ENCODE measurements at places on chromosomes 4 and X.

- no peak for DNase-seq
Measured at GRCh38 chr4:99886146-99886545, 8.1 kb downstream of the LAMTOR3 start.

DNA sequence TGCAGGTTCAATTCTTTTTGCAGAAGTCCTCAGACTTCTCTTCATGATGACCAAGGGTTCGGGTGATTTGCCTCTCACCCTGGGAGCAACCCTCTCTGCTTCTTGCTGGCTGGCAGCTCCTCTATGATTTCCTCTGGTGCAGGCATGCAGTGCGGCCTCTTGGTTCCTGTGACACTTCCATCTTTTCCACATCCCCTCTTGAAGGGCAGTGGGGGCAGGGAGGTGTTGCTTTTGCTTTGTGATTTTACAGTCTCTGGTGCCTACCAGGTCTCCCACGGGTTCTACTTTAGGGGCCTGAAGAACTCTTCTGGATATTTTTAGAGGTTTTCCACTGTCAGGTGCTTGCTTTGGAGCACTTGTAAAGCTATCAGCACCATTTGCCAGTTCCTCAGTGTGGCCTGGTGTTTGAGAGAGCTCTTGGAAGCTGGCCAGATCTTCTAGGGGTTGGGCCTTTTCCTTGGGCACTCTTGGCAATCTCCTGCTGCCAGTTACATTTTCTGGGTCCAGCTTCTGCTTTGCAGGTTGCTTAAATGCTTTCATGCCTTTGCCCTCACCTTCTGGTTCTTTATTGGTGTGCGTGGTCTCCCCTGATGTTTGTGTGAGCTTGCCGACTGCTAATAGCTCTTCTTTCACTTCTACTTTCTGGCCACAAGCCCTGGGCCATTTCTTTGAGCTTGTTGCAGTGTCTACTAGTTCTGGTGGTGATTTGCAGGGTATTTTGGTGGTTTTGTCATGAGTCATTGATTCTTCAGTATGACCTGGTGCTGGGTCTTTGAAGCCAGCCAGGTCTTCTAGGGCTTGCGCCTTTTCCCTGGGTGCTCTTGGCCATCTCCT lies 11.5 kb upstream of the CHST7 start:
- no peak for DNase-seq

DNA sequence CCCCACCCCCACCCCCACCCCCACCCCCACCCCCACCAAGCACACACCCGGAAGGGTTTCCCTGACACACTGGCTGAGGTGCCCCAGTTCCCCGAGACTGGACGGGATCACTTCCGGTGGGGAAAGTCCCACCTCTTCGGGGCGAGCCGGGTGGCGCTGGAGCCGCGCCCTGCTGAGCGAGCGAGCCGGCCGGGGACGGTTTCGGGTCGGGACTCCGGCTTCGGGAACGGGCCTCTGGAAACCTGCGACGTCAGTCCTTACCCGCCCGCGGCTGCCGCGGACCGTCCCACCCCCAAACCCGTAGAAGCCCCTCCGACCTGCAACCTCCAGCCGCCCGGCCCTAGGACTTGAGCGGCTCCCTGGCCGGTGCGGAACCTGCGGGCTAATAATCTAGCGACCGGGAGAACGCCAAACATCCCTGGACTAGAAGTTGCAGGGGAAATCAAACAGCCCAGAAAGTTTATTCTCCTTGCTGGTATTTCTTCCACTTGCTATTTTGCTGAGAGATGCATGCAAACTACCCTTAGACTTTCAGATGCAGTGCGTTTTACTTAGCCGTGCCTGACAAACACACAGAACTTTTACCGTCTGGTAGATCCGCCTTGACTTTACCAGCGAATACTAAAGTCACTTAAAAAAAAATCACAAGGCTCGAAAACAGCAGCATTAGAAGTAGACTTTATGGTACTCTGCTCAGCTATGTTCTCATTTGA lies 991 bp downstream of the RAP2C start:
- peak; percentile 87 for DNase-seq

GRCh38 chrX:145502670-145503069 lies 255.4 kb downstream of the SPANXN1 start:
- no peak for DNase-seq

DNA sequence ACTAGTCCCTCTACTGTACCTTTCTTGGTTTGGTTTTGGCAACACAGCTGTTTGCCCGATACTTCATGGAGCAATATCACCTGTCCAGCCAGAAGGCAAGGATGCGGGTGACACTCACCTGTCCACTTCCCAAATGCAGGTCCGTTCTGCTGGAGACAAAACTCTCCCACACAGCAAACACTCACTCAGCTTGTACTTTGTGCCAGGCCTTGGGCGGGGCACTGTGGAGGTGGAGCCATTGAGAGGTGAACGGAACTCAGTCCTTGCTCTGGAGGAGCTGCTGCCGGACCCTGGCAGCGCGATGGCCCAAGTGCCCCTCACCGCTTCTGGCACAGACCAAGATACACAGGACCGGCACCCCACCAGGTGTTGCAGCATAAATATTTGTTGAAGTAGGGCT lies 15.3 kb upstream of the HMGB3 start:
- DNase-seq = no peak

- no peak for DNase-seq
Measured at GRCh38 chrX:81857192-81857591, 655.3 kb downstream of the SH3BGRL start.

DNA sequence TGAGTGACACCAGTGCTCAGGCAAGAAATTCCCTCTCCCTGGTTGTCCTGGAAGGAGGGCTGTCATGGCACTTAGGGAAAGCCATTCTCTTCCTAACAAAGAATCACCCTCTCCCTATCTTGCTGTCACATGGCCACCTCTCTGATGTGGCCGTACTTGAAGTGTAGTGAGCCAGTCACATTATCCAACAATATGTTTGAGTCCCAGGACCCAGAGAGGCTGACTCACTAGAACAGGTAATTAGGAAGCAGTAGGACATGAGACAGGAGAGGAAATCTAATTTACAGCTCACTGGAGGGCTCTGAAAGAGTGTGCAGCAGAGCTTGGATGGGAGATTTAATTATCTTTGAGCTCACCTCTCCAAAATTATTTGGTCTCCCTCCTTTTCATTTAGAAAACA lies 299.1 kb downstream of the ARHGAP24 start:
- no peak for DNase-seq

DNA sequence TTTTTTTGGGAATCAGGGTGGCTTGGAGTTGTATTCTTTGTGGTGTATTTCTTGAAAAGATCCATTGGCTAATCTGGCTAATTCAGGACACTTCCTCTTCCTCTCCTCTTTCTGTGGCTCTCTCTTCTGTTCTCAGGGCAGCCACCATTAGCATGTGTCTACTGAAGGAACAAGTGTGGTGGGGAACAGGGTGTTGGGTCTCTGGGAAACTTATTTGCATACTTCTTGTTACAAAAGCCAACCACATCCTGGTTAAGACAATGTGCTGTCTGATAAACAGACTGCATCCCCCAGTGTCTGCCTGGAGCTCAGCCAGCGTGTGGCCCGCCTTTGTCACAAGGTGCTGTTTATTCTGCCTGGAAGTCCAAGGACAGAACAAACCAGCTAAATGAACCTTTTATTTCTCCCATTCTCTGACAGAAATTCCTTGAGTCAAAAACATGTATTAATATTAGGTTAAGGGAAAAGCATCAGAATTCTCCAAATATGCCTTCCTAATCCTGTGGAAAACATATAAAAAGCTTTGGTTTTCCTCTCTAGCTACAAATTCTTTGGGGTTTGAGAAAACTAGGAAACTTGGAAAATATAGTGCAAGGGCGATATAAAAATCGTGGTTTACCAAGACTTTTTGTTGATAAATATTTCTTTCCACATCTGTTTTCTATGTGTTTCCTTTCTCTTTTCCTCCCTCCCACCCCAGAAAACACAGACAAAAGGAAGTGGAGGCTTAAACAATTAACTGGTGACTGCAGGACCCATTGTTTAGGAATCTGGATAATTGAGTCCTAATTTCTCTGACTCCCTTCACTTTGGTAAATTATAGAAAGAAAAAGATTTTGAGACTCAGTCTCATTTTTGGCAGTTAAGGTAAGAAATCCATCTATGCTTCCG lies 203.6 kb downstream of the SPRY1 start:
- DNase-seq = peak; percentile 53

DNA sequence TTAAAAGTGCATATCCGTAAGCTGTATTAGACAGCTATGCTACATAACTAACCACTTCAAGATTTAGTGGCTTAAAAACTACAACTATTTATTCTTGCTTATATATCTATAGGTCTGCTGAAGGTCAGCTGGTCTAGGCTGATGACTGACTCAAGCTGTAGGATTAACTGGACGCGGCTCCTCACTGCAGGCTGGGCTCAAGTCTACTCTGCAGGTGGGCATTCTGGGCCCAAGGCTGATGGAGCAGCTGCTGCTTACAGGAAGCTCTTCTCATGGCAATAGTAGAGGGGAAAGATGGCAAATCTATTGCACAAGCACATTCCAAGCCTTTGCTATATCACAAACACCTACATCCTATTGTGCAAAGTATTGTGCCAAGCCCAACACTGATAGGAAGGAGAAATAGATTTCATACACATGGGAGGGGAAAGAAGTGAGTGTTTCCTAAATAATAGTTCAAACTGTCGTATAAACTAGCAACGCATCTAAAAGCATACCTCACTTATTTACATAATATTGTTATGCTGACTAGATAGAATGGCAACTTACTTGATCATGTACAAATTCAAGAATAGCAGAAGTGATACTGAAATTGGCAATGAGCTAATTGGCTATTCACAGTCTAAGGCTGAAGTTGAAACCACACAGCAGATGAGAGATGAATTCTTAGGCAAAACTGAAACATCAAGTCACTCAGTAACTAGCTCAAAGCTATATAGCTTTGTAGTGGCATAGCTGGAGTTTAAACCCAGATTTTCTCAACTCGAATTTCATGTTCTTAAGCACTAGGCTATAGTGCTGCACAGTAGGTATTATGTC lies 263.8 kb downstream of the NKX6-1 start:
- DNase-seq = no peak

DNA sequence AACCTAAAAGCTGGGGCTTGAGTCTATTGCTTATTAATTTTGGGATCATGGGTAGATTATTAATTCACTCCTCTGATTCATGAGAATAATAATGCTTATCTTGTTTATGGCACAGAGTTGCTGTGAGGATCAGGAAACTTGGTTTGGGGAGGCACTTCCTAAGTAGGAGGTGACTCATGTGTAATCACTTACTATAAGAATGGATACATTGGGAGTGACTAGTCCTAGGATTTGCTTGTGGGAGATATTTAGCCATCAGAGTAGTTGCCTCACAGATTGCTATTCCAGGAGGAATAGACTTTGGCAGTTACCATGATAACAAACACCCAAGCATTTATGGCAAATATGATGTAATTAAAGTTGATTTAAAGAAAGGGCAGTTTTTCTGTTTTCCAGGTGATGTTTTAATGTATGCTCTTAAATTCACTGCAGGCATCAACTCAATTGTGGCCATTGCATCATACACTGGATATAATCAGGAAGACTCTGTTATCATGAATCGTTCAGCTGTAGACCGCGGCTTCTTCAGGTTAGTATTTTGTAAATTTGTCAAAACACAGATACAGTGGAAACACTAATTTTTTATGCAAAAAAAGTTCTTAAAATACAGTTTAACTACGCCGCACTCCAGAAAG lies 41.9 kb downstream of the POLR2B start:
- peak; percentile 85 for DNase-seq

DNA sequence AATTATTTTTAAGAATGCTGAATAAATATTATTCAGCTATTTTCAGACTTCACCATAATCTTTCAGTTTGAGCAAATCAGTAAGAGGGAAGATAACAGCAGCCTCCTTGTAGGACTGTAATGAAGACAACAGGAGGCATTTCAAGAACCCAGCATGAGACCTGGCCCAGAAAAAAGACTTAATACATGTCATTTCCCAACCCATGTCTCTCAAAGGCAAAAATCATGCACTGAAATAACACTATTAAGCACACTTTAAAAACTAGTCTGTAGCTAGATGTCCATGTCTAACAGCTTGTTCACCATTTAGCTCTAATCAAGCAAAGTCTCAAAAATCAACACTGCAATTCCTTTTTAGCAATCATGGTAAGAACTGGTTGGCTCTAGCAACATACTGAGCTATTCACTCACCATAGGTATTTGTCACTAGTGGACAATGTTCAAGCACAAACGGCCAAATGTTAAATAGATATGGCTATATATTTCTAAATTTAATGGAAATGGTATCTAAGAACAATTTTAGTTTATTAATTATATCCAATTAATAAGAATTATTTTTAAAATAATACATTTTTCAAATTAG lies 109.9 kb downstream of the WDFY3 start:
- no peak for DNase-seq

DNA sequence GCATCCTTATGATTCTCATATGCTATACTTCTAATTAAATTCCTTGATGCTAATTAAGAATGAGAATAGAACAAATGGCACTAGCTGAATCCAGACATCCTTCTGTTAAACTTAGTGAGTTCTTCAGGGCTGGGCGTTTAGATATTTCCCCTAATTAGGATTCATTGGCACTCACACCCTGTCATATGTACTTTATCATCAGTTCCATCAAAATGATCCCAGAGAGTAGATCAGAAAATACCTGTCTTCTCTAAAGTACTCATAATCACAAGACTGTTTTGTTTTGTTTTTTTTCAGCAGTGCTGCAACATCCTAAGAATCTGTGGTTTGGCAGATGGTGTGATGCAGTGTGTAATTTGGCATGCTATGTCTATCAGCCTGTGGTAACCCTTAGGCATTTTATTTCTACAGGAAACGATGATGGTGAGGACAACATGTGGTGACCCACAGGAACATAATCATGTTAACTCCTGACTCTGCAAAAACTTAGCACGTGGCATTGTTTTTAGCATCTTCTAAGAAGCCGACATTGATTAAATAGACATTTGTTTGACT lies 2528.4 kb downstream of the ARAP2 start:
- peak; percentile 91 for DNase-seq

DNA sequence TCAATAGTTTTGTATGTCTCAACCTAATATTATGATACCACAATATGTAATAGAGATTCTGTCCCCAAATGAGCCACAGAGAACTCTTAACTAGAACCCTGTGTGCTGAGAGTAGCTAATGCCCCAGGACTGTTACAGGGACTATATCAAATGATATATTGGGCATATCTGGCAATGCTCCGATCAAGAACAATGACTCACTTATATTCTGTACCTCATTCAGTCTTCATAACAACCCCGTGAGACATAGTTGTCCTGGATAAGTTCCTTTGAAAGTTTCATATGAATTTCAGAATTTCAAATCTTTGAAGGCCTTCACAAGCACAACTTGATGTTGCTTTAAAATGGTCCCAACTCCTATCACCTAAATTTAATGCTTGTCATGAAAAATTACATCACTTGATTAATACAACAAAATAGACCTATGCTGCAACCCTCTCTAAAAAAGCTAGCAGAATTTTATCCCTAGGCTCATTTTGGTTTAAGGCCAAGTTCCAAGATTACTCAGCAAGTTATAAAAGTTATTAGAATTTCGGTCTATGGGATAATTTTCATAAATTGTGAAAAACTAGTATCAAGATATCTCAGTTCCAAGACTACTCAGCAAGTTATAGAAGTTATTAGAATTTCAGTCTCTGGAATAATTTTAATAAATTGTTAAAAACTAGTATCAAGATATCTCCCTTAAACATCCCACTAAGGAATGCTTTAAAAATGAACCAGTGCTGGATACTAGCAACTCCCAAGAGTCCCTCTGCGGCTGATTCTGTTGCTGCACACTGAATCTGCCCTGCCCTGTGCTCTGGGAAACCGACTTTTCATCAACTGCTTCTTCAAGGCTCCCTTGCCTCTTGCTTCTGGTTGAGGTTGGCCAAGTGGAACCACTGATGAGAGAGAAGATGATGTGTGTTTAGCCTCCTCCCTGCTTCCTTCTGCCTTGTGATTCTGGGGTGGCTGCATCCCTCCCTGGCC lies 6.0 kb upstream of the ANXA3 start:
- DNase-seq = peak; percentile 44
